ENCODE measurements at places on chromosomes 5 and 9.
A peak's percentile ranks its signal among the peaks of the same experiment; 100 is the strongest.

DNA sequence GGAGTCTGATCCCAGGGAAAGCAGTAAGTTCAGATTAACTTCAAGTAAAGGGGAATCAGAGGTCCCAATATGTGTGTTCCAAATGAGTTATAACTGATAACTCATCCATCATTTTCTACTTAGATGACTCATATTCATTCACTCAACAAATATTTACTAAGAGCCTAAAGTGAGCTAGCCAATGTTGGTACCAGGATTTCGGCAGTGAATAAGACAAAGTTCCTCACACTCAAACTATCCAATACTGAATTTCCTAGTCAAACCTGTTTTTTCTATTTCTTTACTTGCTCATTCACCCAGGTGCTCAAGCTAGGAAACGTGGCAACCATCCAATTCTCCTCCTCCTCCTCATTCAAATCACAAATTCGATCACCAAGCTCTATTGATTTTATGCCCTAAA, 25.8 kb downstream of the FBXW2 start:
- DNase-seq, result no peak

DNA sequence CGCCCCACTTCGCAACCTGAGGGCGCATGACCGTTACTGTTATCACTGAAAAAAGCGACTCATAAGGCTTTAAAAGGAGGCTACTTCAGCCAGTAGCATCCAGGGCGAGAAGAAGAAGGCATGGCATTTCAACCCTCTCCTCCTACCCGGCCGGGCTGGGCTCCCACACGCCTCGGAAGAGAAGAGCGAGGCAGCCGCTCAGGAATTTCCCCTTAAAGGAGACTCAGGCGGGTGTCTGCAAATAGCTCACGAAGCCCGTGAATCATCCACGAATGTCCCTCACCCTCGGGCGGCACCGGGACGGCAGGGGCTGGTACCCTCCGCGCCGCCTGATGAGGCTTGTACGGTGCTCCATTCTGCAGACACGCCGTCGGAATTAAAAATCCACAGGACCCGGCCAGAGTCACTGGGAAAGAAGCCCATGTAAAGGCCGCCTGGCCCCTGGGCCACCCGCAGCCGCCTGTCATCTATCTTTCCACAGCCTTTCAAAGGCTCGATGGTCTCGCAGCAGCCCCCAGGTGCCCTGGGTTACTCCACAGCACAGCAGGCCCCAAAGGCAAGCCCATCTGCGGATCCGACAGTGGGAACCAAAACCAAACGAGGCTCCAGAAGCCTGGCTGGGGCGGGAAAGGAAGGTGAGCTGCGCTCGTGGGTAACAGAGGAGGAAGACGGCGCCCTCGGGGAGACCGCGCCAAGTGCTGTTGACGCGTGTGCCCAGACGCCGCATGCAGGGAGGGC, 11.8 kb downstream of the SLC12A7 start:
- no peak for DNase-seq

- no peak for DNase-seq
Observed at GRCh38 chr9:91174772-91175171, 186.9 kb downstream of the AUH start.

DNA sequence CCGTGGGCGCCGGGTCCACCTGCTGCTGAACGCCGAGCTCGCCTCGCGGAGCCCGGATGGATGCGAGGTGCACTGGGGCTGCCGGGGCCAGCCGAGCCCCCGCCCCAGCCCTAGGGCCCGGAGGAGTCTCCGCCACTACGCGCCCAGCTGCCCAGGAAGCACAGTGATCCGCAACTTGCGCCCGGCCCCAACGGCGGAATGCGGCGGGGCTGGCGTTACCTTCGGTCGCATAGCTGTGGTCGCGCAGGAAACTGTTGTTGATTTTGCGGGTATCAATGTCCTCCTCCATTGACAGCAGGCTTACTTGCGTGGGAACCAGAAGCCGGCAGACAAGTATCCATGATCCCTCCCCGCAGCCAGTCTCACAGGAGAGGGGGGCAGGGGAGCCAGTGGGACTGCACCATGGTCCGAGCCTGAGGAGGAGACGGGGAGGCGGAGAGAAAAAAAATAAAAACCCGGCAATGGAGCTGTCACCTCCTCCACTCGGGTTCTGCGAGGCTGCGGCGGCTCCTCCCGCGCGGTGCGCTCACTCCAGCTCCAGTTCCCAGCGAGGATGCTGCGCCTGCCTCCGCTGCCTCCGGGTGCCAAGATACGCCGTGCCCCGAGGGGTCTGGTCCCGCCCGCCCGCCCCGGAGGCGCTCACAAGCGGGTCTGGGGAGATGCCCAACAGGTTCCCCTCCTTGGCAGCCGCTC, 628 bp downstream of the PPP2R2B start:
- peak; percentile 26 for DNase-seq

Measured in activated T-cell treated with anti-CD3 and anti-CD28 coated beads, Interleukin-2, amount 50 U/mL, for 72 hours (primary cell).